NCI-H2171 treated with DMSO at 0.1 percent for 48 hours (cell line): ENCODE measurements at places on chromosomes 7 and 10.

DNA sequence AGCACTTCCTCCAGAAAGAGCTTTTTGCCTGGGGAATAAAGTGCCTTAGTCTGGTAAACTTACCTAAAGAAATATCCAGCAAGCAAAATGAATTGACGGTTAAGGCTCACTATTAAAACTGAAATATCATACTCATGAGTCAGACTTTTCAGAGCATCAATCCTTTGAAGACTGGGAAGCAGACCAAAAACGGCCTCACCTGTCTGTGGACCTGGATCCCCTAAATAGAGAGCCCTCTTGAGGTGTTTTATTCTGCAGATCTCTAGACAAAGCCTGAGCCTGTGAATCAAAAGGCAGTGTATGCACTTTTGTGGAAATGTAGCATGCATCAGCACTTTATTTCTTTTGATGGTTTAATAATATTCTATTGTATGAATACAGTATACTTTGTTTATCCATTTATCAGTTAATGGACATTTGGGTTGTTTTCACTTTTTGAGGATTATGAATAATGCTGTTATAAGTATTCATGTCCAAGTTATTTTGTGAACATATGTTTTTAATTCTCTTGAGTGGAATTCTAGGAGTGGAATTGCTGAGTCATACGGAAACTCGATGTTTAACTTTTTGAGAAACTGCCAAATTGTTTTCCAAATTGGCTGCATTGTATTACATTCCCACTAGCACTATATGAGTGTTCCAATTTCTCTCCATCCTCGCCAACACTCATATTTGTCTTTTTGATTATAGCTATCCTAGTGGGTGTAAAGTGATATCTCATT lies 449.0 kb upstream of the IGFBP3 start:
- no peak for DNase-seq

- DNase-seq = no peak
These were observed 10.6 kb downstream of the DNAJB6 start for GRCh38 chr7:157347217-157347904.

GRCh38 chr7:148850564-148850963 lies 33.5 kb downstream of the EZH2 start:
- DNase-seq = no peak

GRCh38 chr10:109650228-109650627 lies 273.1 kb downstream of the XPNPEP1 start:
- DNase-seq = no peak

GRCh38 chr10:101161494-101162299 lies 30.6 kb downstream of the TLX1 start:
- peak; percentile 79 for DNase-seq

- DNase-seq = no peak
These were observed 10.7 kb downstream of the INPP5A start for GRCh38 chr10:132548106-132548823.

DNA sequence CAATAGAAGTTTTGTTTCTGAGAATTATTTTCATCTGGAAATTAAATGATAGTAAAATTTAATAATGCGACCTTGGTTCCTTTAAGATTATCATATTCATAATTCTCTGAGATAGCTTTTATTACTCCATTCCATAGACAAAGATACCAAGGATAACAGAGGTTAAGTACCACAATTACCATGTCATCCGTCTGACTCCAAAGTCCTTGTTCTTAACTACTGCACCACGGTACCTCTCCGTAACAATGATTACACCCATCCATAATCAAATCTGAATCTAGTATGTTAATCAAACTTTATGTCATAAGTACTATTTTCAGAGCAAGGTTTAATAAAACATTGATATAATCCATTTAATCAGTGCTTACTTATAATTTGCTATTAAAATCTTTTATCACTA lies 8.4 kb downstream of the ZDHHC6 start:
- no peak for DNase-seq

GRCh38 chr10:31678575-31679516 lies 249.8 kb downstream of the ARHGAP12 start:
- no peak for DNase-seq

DNA sequence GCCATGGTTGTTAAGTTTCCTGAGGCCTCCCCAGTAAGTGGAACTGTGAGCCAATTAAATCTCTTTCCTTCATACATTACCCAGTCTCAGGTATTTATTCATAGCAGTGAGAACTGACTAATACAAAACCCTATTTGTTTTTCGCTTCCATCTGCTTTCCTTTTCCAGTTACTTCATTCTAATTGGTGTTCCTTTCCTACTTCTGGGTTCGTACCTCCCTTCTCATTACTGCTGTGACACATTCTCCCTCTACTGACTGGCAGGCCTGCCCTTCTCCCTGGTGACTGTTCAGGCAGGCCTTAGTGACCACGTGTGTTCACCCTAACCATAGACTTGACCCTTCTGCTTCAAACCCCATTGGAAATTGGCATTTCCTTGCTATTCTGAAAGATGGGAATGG lies 37.7 kb downstream of the MTURN start:
- DNase-seq = peak; percentile 71

- no peak for DNase-seq
These were observed 46.2 kb downstream of the ICA1 start for GRCh38 chr7:8215648-8216333.

DNA sequence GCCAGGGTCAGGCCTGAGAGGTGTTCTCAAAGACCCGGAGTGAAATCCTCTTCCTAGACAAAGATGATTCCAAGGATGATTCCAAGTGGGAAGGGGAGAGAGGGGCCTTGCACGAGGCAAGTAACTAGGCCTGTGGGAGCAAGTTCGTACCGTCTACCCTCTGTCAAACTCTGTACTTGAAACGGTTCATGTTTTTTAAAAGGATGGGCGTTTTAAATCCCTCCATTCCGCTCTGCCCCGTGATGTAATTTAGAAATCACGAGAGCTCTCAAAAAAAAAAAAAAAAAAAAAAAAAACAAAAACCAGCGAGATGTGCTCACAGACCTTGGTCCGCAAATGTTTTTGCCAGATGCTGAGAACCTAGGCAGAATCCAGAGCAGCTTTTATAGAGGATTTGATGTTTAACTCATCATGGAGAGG lies 114.7 kb upstream of the CARD11 start:
- DNase-seq = peak; percentile 39

- peak; percentile 72 for DNase-seq
These were observed 287.1 kb upstream of the C7orf33 start for GRCh38 chr7:148303295-148304082.

DNA sequence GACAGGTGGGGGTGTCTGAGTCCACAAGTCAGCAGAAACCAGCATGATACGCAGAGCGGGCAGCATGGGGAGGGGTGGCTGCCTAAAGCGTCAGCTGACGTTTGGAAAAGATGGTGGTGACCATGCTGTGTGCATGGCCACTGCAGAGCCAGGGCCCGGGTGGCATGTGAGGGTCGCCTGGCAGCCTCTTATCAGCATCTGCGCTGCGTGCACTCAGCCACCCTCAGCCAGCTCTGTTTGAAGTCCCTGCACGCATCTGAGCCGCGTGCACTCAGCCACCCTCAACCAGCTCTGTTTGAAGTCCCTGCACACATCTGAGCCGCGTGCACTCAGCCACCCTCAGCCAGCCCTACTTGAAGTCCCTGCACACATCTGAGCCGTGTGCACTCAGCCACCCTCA lies 61.5 kb downstream of the WDR37 start:
- no peak for DNase-seq
